ENCODE measurements at places on chromosomes 6 and 20. TPM values are rescaled to one million over a fixed set of nuclear protein-coding genes. Genes with fewer than 3 reads are reported as not detected.

GRCh38 chr6:30821862-30822784 is 62.2 kb upstream of the DDR1 start:
- no peaks in the 10 kb centered on the region for H3K36me3 ChIP-seq
- no peak overlapping the region for H3K4me3 ChIP-seq
- peak overlapping the region; percentile 42 for H3K27ac ChIP-seq
- H3K27me3 ChIP-seq, result no peaks in the 10 kb centered on the region
- peaks cover 6% of the 10 kb centered on the region for H3K4me1 ChIP-seq

- no peaks in the 10 kb centered on the region for H3K27me3 ChIP-seq
- H3K4me3 ChIP-seq, result no peak overlapping the region
- peak; percentile 8 for DNase-seq
These were observed 38.3 kb downstream of the HECA start for GRCh38 chr6:139173172-139173571.

- H3K27me3 ChIP-seq, result peaks cover 30% of the 10 kb centered on the region
- DNase-seq, result no peak
- peaks cover 20% of the 10 kb centered on the region for H3K36me3 ChIP-seq
- no peak overlapping the region for H3K27ac ChIP-seq
- H3K4me1 ChIP-seq, result peaks cover 6% of the 10 kb centered on the region
- H3K4me3 ChIP-seq, result no peak overlapping the region
These were observed 16.2 kb downstream of the FOXC1 start for GRCh38 chr6:1625794-1626435.

GRCh38 chr6:139996253-139996834 is 621.9 kb upstream of the CITED2 start:
- H3K4me3 ChIP-seq, result no peak overlapping the region
- no peak for DNase-seq
- no peak overlapping the region for H3K27ac ChIP-seq
- H3K36me3 ChIP-seq, result no peaks in the 10 kb centered on the region
- H3K27me3 ChIP-seq, result no peaks in the 10 kb centered on the region
- no peaks in the 10 kb centered on the region for H3K4me1 ChIP-seq

Gene ANKRD66
- polyA plus RNA-seq, result not detected

DNA sequence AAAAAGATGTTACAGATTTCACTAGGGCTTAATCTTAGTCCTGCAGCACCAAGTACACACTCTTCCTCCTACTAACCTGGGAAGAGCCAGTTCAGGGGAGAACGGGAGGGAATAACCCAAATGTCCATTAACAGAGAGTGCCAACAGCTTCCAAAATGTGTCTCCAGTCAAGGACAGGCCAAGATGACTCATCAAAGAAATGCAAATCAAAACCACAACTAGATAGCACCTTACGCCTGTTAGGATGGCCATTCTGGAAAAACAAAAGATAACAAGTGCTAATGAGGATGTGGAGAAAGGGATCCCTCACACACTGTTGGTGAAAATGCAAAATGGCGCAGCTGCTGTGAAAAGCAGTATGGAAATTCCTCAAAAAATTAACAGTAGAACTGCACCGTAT is 3.8 kb upstream of the MAS1L start:
- H3K27me3 ChIP-seq, result peaks cover 4% of the 10 kb centered on the region
- no peak overlapping the region for H3K27ac ChIP-seq
- no peaks in the 10 kb centered on the region for H3K36me3 ChIP-seq
- DNase-seq, result no peak
- H3K4me1 ChIP-seq, result no peaks in the 10 kb centered on the region

GRCh38 chr6:16267428-16268263 is 29.3 kb downstream of the GMPR start:
- no peaks in the 10 kb centered on the region for H3K27me3 ChIP-seq
- no peaks in the 10 kb centered on the region for H3K36me3 ChIP-seq
- no peak for DNase-seq
- no peaks in the 10 kb centered on the region for H3K4me1 ChIP-seq
- H3K4me3 ChIP-seq, result no peak overlapping the region
- H3K27ac ChIP-seq, result no peak overlapping the region

GRCh38 chr6:14713008-14713960 is 532.6 kb upstream of the JARID2 start:
- no peaks in the 10 kb centered on the region for H3K36me3 ChIP-seq
- H3K4me1 ChIP-seq, result no peaks in the 10 kb centered on the region
- no peak for DNase-seq
- H3K27me3 ChIP-seq, result no peaks in the 10 kb centered on the region

Gene GPX6
- polyA plus RNA-seq, result not detected

DNA sequence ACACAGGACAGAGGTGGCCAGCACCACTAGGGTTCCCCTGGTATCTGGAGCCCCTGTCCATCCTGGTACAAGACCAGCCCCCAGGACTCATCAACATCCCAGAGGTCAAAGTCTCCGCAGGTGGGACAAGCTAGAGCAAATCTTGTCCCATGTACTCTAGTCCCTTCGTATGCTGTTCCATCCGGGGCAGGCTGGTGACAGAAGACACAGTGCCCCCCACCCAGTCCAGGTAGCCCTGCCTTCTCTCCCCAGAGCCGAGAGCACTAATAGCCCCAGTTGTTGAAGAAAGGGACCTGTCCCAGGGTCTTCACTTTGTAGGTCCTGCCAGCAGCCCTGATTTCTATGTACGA is 21.1 kb downstream of the PCK1 start:
- peak overlapping the region; percentile 22 for H3K27ac ChIP-seq
- no peak for DNase-seq
- H3K36me3 ChIP-seq, result no peaks in the 10 kb centered on the region
- peaks cover 15% of the 10 kb centered on the region for H3K4me1 ChIP-seq
- no peak overlapping the region for H3K4me3 ChIP-seq

Gene LY6G6F
- polyA plus RNA-seq, result not detected

Gene FAM217A
- polyA plus RNA-seq, result 0.65 TPM

DNA sequence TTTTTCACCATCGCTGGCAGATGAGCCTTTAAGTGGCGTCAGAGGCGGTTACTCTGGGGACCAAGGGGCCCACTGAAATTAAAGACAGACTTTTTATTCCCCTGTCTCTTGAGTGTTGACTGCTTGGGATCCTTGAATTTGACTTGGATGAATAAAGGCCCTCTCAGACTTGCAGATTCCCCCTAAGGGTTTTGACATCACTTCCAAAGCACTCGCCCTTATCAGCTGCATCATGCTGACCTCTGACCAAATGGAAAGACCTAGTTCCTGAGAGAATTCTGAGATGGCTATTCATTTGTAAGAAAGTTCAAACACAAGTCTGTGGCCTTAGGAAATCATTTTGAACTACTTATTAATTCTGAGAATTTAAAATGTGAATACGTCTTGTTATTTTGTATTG is 13.5 kb upstream of the MOXD1 start:
- H3K4me1 ChIP-seq, result no peaks in the 10 kb centered on the region
- DNase-seq, result no peak
- peaks cover 8% of the 10 kb centered on the region for H3K27me3 ChIP-seq
- no peak overlapping the region for H3K27ac ChIP-seq
- H3K4me3 ChIP-seq, result no peak overlapping the region

DNA sequence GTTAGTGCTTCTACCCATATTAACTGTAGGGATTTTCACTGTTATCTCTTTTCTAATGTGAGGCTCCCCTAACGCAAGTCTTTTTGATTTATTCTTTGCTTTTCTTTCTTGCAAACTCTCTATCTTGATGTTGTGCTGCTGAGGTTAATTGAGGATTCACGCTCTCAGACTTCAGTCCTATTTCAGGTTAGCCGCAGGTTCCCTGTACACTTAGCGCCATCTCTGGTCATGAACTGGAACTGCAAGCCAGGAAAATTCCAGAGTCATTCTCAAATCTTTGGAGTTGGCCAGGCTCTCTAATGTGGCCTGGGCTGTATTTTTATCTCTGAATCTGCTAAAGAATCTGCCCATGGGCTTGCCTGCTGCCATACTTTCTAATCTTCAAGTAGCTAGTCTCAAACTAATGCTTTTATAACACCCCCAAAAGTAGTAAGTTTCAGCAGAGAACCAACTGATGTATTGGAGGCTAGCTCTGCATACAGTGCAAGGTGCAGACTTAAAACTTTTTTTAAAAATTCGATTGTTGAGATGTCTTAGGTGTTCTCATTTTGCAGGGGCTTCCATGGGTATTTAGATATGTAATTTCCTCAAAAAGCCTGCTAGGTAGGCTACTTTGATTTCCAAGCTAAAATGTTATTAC is 91.1 kb upstream of the OPRM1 start:
- no peak overlapping the region for H3K27ac ChIP-seq
- H3K4me1 ChIP-seq, result no peaks in the 10 kb centered on the region
- H3K4me3 ChIP-seq, result no peak overlapping the region
- DNase-seq, result peak; percentile 38
- H3K36me3 ChIP-seq, result no peaks in the 10 kb centered on the region

DNA sequence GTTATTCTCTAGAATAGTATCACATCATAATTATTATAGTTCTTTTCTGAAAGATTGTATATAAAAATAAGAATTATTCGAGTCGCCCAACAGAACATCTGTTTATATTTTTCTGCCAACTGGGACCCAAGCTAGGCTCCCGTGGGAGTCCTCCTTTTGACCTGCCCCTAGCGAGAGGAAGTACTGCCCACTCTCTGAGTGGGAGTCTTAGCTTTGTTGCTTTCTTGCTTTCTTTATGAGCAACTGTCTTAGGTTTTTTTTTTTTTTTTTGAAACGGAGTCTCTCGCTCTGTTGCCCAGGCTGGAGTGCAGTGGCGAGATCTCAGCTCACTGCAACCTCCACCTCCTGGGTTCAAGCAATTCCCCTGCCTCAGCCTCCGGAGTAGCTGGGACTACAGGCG is 202.0 kb upstream of the ZNF184 start:
- no peak for DNase-seq
- H3K27me3 ChIP-seq, result peaks cover 69% of the 10 kb centered on the region
- no peaks in the 10 kb centered on the region for H3K36me3 ChIP-seq
- no peak overlapping the region for H3K27ac ChIP-seq

DNA sequence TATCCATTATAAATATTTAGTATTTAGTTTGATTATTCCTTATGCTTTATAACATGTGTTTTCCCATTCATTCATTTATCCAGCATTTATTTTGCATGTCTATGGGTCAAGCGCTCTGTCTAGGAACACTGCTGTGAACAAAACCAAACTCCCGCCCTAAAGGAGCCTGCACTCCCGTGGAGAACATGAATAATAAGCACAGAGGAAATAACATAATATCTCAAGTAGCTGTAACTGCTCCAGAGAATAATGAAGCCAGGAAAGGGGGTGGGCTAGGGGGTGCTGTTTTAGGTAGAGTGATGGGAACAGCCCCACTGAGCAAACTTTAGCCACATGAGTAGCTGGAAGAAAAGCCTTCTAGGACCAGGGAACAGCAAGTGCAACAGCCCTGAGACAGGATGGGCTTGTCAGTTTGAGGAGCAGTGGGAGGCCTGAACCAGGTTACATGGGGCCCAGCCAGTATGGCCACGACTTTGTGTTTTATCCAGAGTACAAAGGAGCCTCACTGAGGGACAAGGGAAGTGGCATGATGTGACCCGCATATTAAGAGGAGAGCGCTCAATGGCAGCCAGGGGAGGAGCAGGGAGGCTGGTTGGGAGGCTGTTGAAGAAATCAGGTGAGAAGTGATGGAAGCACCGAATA is 24.4 kb upstream of the PRND start:
- H3K27me3 ChIP-seq, result no peaks in the 10 kb centered on the region
- no peak overlapping the region for H3K4me3 ChIP-seq
- H3K27ac ChIP-seq, result no peak overlapping the region
- no peaks in the 10 kb centered on the region for H3K4me1 ChIP-seq

- peak overlapping the region; percentile 32 for H3K4me3 ChIP-seq
- H3K27me3 ChIP-seq, result no peaks in the 10 kb centered on the region
- no peak for DNase-seq
- H3K27ac ChIP-seq, result peak overlapping the region; percentile 11
These were observed 536 bp upstream of the MTFR2 start for GRCh38 chr6:136250686-136251008.

Gene C20orf141
- not detected for polyA plus RNA-seq

Gene NOX3
- not detected for polyA plus RNA-seq

Data from small intestine (tissue), 16 donors.